ENCODE measurements at places on chromosomes 2 and 18. TPM values are rescaled to one million over a fixed set of nuclear protein-coding genes. Genes with fewer than 3 reads are reported as not detected.
A peak's percentile ranks its signal among the peaks of the same experiment; 100 is the strongest.

DNA sequence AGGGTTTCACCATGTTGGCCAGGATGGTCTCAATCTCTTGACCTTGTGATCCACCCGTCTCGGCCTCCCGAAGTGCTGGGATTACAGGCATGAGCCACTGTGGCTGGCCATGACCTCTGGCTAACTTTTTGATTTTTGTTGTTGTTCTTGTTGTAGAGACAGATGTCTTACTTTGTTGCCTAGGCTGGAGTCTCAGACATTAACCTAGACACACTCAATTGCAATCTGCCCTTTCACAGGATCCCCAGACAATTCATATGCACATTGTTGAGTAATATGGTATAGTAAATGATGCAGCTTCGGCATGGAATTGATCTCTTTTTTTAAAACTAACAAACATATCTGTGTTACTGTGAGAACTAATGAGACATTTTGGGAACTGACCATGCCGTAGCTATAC, 130.5 kb upstream of the CCDC195 start:
- H3K4me3 ChIP-seq = no peak overlapping the region
- H3K36me3 ChIP-seq = peaks cover 6% of the 10 kb centered on the region

DNA sequence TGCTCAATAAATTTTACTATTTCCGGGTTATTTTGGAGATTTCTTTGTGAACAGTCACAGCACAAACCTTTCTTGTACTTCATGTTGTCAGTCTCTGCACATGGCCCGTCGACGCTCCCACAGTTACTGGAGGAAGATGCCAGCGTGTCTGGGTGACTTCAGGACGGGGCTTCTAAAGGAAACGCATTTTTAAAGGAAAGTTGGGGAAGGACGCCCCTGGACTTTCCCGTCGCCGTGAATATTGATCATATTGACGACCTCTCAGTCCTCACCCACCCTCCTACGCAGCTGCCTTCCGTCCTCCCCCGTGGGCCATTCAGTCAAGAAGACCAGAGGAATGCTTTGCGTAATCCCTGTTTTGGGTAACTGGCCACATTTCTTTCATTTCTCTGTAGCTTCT, 71.1 kb upstream of the SNTG2 start:
- H3K4me1 ChIP-seq = no peaks in the 10 kb centered on the region
- H3K4me3 ChIP-seq = no peak overlapping the region

DNA sequence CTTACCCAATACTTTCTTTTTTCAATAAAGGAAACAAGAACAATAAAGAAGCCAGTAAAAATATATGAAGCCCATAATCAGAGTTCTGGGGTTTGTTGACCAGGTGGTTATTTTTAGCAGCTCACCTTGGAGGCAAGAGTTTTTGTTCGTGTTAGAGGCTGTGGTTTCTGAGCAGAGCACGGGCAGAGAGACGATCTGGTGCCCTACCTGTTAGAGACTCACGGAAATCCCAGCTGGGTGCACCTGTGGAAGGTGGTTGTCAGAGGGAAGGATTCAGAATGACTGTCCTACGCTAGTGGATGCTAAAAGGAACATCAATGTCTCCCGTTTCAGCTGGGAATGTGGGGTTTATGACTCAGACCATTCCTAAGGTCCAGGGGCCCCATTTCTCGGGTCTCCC, 87.6 kb downstream of the NRP2 start:
- no peak overlapping the region for H3K4me3 ChIP-seq
- H3K27me3 ChIP-seq = no peaks in the 10 kb centered on the region
- no peaks in the 10 kb centered on the region for H3K36me3 ChIP-seq
- H3K4me1 ChIP-seq = peaks cover 18% of the 10 kb centered on the region

- DNase-seq = no peak
- no peak overlapping the region for H3K4me3 ChIP-seq
- no peak overlapping the region for H3K27ac ChIP-seq
- H3K27me3 ChIP-seq = 0 out of 2 replicates have a peak, but pooled peaks cover 13% of the 10 kb centered on the region
- no peaks in the 10 kb centered on the region for H3K4me1 ChIP-seq
- no peaks in the 10 kb centered on the region for H3K36me3 ChIP-seq
These were observed 21.2 kb downstream of the CYP26B1 start for GRCh38 chr2:72126186-72127100.

DNA sequence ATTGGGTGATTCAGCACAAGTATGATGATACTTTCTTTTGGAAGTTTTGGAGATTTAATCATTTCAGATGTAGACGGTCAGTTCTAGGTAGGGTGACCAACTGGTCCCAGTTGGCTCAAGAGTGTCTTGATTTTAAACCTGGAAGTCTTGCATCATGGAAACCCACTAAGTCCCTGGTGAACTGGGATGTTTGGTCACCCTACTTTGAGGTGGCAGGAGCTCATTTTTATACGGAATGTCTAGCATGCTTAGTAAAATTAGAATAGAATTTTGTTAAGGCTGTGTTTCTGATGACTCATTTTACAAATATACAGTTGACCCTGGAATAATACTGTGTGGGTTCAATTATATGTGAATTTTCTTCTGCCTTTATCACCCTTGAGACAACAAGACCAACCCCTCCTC, 61.5 kb upstream of the DOCK10 start:
- H3K27ac ChIP-seq = peak overlapping the region; percentile 75
- H3K4me1 ChIP-seq = peaks cover 52% of the 10 kb centered on the region
- no peaks in the 10 kb centered on the region for H3K27me3 ChIP-seq
- H3K4me3 ChIP-seq = 0 out of 2 replicates have a peak overlapping the region, but pooled peaks have one; percentile 6

DNA sequence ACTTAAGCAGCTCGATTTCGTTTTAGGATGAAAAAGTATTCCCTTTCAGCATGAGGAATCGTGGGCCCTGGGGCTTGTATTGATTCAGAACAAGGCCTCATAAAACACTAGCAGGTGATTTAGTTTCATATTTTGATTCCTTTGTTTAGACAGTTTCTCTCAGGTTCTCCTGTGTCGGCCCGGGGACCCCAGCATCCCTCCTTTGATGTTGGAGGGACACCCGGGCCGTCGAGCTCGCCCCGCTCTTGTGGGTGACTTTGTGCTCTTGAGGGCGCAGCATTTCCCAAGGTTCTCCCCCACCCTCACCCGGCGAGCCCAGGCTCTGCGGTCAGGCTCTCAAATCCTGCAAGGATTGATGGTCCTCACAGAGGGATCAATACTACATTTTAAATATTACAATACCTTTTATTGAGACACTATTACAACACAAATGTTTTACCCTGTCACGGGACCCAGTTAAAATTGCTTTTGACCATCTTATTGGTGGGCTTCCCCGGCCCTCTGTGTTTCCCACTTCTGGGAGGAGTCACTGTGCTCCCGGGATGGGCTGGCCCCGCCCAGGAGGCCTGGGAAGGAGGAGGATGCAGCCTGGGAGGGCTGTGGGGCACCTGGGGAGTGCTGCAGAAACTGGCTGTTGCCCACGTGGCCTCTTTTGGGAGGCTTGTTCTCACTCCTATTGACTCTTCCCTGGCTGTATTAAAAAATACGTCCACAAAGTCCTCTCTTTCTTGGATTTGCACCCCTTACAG, 222.6 kb downstream of the INSIG2 start:
- DNase-seq = no peak
- no peak overlapping the region for H3K4me3 ChIP-seq
- H3K36me3 ChIP-seq = no peaks in the 10 kb centered on the region
- no peak overlapping the region for H3K27ac ChIP-seq
- H3K27me3 ChIP-seq = no peaks in the 10 kb centered on the region

DNA sequence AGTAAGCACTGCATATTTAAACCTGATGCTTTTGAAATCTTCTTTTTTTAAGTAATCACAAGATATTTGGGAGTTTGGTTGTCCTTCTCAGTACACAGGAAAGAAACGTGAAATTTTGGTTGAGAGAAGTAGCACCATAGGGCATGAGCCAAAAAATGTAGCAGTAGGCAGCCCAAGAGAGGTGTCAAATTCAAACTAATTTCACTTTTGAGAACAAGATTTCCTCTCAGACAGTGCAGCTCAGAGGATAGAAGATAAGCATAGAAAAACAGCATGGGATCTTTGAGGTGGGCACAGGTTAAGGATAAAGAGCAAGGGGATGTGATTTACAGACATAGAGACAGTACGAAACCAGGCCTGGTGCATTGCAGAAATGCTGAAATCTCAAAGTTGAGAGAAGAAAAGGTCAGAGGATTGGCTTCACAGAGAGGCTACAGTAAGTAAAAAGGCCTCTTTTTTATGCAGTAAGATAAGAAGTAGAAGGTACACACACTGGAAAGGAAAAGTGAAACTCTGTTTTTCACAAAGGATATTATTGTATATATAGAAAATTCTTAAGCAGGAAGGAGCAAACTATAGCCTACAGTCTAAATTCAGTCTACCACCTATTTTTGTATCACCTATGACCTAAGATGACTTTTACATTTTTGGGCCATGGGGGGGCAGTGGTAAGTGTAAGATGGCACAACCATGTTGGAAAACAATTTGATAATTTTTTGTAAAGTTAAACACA, 89.8 kb downstream of the PKP4 start:
- no peak overlapping the region for H3K27ac ChIP-seq
- no peak overlapping the region for H3K4me3 ChIP-seq
- no peaks in the 10 kb centered on the region for H3K4me1 ChIP-seq
- 0 out of 2 replicates have a peak, but pooled peaks cover 5% of the 10 kb centered on the region for H3K36me3 ChIP-seq
- no peak for DNase-seq

GRCh38 chr2:230447455-230448451, 31.8 kb downstream of the SP100 start:
- no peak overlapping the region for H3K27ac ChIP-seq
- H3K27me3 ChIP-seq = no peaks in the 10 kb centered on the region
- peaks cover 16% of the 10 kb centered on the region for H3K36me3 ChIP-seq
- H3K4me3 ChIP-seq = no peak overlapping the region
- no peak for DNase-seq

- H3K4me3 ChIP-seq = no peak overlapping the region
- H3K27me3 ChIP-seq = no peaks in the 10 kb centered on the region
- H3K27ac ChIP-seq = no peak overlapping the region
- no peak for DNase-seq
These were observed 26.6 kb downstream of the BIN1 start for GRCh38 chr2:127080226-127080937.

GRCh38 chr2:107737756-107738155, 88.9 kb upstream of the RGPD4 start:
- H3K27ac ChIP-seq = no peak overlapping the region
- H3K4me3 ChIP-seq = no peak overlapping the region
- 0 out of 2 replicates have a peak, but pooled peaks cover 3% of the 10 kb centered on the region for H3K27me3 ChIP-seq
- H3K4me1 ChIP-seq = no peaks in the 10 kb centered on the region

GRCh38 chr18:35969676-35970075, 2.8 kb upstream of the RMP24 start:
- H3K36me3 ChIP-seq = no peaks in the 10 kb centered on the region
- H3K4me3 ChIP-seq = no peak overlapping the region

DNA sequence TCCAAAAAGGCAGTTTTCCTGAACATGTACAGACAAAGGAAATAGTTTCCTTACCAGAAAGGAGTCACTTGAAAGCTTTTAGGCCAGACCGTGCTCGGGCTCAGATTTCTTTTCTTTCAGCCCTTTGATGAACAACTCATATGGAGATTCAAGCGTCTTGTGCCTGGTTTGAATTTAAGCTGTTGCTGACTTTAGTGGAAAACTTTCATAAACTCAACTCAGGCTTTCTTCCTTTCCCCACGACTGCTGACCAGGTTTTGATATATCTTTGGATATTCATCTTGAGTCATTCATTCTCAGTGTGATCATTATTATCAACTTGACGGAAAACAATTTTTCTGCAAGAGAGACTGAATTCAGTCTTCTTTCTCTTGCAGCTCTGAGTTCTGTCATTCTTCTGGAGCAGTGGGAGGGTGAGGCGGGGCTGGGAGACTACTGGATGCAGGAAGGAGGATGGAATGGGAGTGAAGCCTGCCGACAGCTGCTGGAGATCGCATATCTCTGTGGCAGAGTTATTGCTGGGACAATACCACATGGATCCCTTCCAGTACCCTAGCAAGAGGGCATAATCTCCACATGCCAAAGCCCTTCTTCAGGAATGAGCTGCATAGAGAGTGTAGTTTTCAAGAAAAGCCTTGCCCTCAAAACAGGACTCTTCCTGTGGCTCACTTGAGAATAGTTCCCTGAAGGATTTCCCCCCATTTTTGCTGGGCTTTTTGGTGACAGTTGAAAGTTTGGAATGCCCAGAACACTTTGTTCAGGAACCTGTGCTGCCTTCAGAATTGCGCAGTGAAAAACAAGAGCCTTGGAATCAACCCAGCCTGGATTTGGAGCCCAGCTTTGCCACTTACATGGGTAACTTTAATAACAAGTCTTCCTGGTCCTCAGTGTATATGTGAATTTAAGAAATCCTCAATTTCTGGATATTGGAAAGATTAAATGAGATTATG, 364.4 kb downstream of the ZNF521 start:
- DNase-seq = no peak
- no peaks in the 10 kb centered on the region for H3K36me3 ChIP-seq
- no peaks in the 10 kb centered on the region for H3K4me1 ChIP-seq
- peaks cover 46% of the 10 kb centered on the region for H3K27me3 ChIP-seq

- H3K4me1 ChIP-seq = peaks cover 10% of the 10 kb centered on the region
- no peak overlapping the region for H3K27ac ChIP-seq
- H3K36me3 ChIP-seq = no peaks in the 10 kb centered on the region
- DNase-seq = peak; percentile 87
- H3K27me3 ChIP-seq = no peaks in the 10 kb centered on the region
These were observed 391.6 kb downstream of the NBAS start for GRCh38 chr2:15169326-15170069.

DNA sequence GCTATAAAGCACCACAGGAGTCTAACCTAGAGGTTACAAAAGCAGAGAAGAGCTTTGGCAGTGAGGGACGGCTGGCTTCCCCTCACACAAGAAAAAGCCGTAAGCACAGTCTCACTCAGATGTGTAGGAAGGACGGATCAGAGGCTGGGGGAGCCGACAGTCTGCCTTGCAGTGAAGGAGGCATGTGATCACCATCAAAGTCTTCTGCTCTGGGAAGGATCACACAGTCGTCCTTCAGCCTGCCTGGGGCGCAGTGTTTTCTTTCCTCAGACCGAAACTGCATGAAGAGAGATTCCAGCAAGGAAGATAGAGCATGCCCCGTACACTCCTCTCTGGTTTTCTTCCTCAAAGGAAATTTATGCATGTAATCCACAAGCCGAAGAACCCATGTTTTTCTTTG, 24.1 kb downstream of the GATA6 start:
- peaks cover 5% of the 10 kb centered on the region for H3K4me1 ChIP-seq
- H3K27me3 ChIP-seq = no peaks in the 10 kb centered on the region
- H3K4me3 ChIP-seq = no peak overlapping the region
- peaks cover 9% of the 10 kb centered on the region for H3K36me3 ChIP-seq
- H3K27ac ChIP-seq = no peak overlapping the region
- DNase-seq = no peak

GRCh38 chr18:58496937-58497336, 132.0 kb downstream of the ALPK2 start:
- H3K4me1 ChIP-seq = 0 out of 2 replicates have a peak, but pooled peaks cover 6% of the 10 kb centered on the region
- no peaks in the 10 kb centered on the region for H3K36me3 ChIP-seq
- no peak overlapping the region for H3K4me3 ChIP-seq
- H3K27ac ChIP-seq = no peak overlapping the region
- H3K27me3 ChIP-seq = no peaks in the 10 kb centered on the region
- DNase-seq = peak; percentile 40

Gene LCT
- not detected for total RNA-seq

Gene CEBPZ
- 39.8 TPM for total RNA-seq

Gene PLCL1
- not detected for total RNA-seq

Gene TWIST2
- 5.8 TPM for total RNA-seq

Gene LBH
- 0.40 TPM for total RNA-seq

Gene KCNG2
- total RNA-seq = not detected

Gene SLC8A1
- total RNA-seq = 1.6 TPM

Gene CCDC150
- 15.6 TPM for total RNA-seq

Data from PC-3 (cell line).